ENCODE measurements at places on chromosomes 6 and 20. TPM values are rescaled to one million over a fixed set of nuclear protein-coding genes. Genes with fewer than 3 reads are reported as not detected.

The MAD2L1BP gene
- total RNA-seq, result 46.5 TPM

The CDSN gene
- total RNA-seq, result not detected

The CCN6 gene
- not detected for total RNA-seq

The CST2 gene
- not detected for total RNA-seq

The NKX2-2 gene
- not detected for total RNA-seq

The BPIFB1 gene
- not detected for total RNA-seq

The UBD gene
- total RNA-seq, result not detected

The LAMP5 gene
- 1.4 TPM for total RNA-seq

The MCCD1 gene
- total RNA-seq, result not detected

The MACROD2 gene
- 2.2 TPM for total RNA-seq

The PTK6 gene
- total RNA-seq, result 0.30 TPM

The TCP1 gene
- total RNA-seq, result 375 TPM

The TPX2 gene
- total RNA-seq, result 119 TPM

The MEP1A gene
- not detected for total RNA-seq

The GNRH2 gene
- not detected for total RNA-seq

The HSPA1A gene
- 58.5 TPM for total RNA-seq

The VSX1 gene
- not detected for total RNA-seq

The MAPK13 gene
- total RNA-seq, result 3.2 TPM

The GHRH gene
- total RNA-seq, result not detected

The GNAS-AS1 gene
- total RNA-seq, result 0.24 TPM

The CNR1 gene
- 6.0 TPM for total RNA-seq

The SALL4 gene
- 127 TPM for total RNA-seq

The MUC22 gene
- not detected for total RNA-seq
